ENCODE measurements at places on chromosomes 3 and 15. TPM values are rescaled to one million over a fixed set of nuclear protein-coding genes. Genes with fewer than 3 reads are reported as not detected.

- no peak for DNase-seq
Measured at GRCh38 chr3:25723802-25724201, 59.1 kb upstream of the TOP2B start.

- DNase-seq: no peak
Measured at GRCh38 chr3:5195605-5196004, 8.1 kb downstream of the EDEM1 start.

Gene GUCA1C
- total RNA-seq: not detected

- DNase-seq: no peak
Measured at GRCh38 chr15:57500979-57501576, 90.6 kb upstream of the MYZAP start.
